ENCODE measurements at places on chromosomes 1 and 21. TPM values are rescaled to one million over a fixed set of nuclear protein-coding genes. Genes with fewer than 3 reads are reported as not detected.

DNA sequence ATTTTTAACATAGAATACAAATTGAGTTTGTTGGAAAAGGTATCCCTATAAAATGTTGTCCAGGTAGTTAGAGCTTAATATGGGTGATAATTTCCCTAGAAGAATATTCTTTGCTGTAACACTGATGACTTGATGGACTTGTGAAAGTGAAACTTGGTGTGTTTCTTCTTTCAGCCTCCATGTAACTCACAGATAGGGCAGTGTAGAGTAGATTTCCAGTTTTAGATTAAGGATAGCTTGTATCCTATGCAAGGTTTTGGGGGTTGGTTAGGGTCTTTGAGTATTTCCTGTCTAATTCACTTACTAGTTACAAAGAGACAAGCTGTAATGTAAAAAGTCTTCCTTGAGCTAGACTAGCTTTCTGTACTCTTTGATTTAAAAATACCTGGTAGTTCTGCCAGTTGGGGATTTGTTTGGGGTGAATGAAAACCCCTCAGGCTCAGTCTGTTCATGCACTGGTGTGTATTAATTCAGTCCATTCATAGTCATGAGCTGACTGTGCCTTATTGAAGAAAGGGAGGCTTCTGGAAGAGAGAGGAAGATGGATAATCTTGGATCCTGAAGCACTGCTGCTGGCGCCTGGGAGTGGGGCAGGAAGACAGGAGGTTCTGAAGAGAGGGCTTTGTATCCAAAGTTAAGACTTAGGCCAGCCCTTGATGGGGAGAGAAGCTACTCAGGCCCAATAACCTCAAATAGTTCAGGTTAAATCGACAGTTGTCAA, 83.6 kb downstream of the CAMTA1 start:
- DNase-seq: no peak
- H3K27me3 ChIP-seq: no peaks in the 10 kb centered on the region
- H3K36me3 ChIP-seq: no peaks in the 10 kb centered on the region
- H3K27ac ChIP-seq: no peak overlapping the region

GJA5 gene
- total RNA-seq: 2.3 TPM

GRCh38 chr1:207300970-207301369, 20.5 kb upstream of the CD55 start:
- DNase-seq: no peak
- no peak overlapping the region for H3K4me3 ChIP-seq
- H3K36me3 ChIP-seq: no peaks in the 10 kb centered on the region
- H3K27ac ChIP-seq: no peak overlapping the region
- no peaks in the 10 kb centered on the region for H3K4me1 ChIP-seq

NR1I3 gene
- not detected for total RNA-seq

DNA sequence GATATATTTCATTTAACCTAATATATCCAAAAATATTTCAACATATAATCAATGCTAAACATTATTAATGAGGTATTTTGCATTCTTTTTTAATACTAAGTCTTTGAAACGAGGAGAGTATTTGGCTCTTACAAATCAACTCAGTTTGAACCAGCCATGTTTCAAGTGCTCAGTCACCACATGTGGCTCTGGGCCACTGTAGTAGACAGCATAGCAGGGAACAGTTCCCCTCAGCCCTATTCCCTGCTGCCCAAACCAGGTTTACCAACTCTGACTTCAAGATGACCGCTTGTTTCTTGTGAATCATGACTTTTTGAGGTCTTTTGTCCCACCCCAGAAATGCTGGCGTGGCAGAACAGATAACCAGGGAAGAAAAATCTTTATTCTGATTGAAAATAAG, 5.7 kb downstream of the ZNF672 start:
- H3K4me3 ChIP-seq: no peak overlapping the region
- H3K4me1 ChIP-seq: peaks cover 23% of the 10 kb centered on the region
- H3K36me3 ChIP-seq: peaks cover 15% of the 10 kb centered on the region
- H3K27me3 ChIP-seq: no peaks in the 10 kb centered on the region
- no peak overlapping the region for H3K27ac ChIP-seq
